ENCODE measurements at places on chromosomes 6 and 20.

- DNase-seq = no peak
Observed at GRCh38 chr6:23940466-23940865, 185.5 kb upstream of the NRSN1 start.

- DNase-seq = no peak
Observed at GRCh38 chr6:145080651-145081050, 654.7 kb downstream of the EPM2A start.

DNA sequence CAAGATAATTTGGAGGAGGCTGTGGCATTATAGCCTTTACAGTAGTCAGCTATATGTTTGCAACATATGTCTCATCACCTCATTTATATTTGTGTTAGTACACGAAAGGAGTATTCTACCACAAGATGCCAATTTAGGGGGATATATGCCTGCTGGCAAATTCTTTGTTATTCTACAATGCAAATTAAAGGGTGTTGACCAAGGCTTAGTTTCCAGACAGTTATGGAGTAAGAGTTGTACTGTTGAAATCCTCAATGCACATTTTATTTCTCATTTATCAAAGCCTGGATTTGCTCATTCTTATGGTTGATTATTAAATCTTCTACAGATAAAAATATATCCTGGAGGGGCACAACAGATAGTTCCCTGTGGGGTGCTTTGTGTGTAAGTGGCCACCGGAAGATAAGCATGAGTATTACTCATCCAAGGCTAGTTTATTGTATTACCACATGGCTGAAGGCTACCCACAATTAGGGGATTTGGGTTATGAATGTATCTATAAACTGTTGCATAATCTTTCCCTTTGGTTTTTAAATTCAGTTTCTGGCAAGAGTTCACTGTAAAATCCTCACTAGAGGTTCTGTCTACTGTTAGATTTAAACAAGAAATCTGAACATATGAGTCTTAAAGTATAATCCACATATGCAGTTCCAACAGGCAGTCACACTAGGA, 9.0 kb downstream of the CST9 start:
- peak; percentile 71 for DNase-seq

- peak; percentile 17 for DNase-seq
Observed at GRCh38 chr6:162615016-162615705, 112.4 kb downstream of the PRKN start.

- DNase-seq = no peak
Observed at GRCh38 chr20:45958593-45958992, 13.4 kb downstream of the ZNF335 start.

- no peak for DNase-seq
Observed at GRCh38 chr6:144415835-144416237, 130.7 kb downstream of the UTRN start.

DNA sequence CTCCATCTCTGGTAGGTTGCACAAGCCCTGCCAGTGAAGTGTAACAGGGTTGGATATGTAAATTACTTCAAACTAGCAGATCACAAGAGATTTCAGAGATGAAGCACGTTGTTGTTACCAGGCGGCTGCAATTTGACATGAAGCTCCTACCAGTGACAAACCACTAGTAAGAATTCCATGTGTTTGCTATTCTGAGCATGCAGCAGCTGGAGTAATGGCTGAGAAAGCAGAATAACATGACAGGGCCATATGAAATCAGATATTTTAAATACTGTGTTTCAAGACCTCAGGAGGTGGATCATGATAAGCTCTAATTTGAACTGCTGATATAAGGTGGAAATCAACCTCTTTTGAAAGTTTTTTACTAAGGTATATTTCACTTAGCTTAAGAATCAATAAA, 11.4 kb downstream of the RIN2 start:
- DNase-seq = no peak

DNA sequence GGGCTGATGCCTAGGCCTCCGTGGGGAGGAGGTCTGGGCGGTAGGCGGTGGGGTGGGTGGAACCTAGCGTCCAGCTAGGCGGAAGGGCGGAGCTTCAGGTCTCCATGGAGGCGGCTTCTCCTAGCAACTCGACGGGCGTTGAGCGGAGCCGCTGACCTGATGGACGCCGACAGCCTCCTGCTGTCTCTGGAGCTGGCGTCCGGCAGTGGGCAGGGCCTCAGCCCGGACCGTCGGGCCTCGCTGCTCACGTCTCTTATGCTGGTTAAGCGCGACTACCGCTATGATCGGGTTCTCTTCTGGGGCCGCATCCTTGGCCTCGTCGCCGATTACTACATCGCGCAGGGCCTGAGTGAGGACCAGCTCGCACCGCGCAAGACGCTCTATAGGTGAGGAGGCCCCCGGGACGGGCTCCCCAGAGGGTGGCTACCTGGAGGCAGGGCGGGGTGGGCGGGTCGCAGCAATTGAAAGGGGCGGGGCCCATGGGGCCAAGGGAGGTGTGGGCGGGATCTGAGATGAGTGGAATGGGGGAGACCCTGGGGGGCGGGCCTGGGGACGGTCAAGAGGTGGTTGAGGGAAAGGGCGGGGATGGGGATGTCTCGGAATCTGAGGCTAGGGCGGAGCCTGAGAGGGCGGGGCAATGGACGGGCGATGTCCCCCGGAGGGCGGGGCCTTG, at the start of gene RSPH9:
Gene RSPH9, plus strand, starts transcription at position 97 of the 673 bp plus-strand sequence. Its CDS starts 63 bp downstream, at position 160.
- DNase-seq = peak; percentile 43

- peak; percentile 72 for DNase-seq
Observed at GRCh38 chr6:34791701-34792604, at the start of gene BLTP3A. Gene BLTP3A (plus strand): TSS chr6:34792083. CDS start chr6:34792251, 168 bp downstream.

- no peak for DNase-seq
Observed at GRCh38 chr6:154478701-154479060, 31.8 kb downstream of the CNKSR3 start.

DNA sequence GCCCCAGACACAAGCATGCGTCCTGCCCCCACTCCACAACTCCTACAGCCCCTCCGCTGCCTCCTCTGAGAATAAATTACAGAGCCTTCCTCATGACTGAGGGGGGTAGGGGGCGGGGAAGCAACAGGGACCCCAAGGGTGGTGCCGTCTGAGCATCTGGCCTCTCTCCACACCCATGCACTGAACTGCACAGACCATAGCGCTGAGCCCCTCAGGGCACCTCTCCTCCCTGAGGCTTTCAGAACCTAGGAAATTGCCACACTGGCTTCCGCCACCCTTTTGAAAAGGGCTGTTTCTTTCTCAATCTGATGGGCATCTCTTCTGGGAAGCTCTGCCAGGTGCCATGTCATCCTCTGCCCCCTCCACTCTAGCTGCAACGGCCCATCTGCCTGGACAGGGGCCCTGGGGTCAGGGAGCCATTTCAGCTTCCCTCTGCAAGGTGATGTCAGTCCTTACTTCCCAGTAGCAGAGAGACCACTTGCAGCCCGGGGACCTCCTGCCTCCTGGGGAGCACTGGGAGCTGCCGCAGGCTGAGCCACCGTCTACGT, 2.5 kb downstream of the CST7 start:
- peak; percentile 37 for DNase-seq

- DNase-seq = peak; percentile 1
Observed at GRCh38 chr6:63923139-63923739, 287.6 kb downstream of the PHF3 start.

DNA sequence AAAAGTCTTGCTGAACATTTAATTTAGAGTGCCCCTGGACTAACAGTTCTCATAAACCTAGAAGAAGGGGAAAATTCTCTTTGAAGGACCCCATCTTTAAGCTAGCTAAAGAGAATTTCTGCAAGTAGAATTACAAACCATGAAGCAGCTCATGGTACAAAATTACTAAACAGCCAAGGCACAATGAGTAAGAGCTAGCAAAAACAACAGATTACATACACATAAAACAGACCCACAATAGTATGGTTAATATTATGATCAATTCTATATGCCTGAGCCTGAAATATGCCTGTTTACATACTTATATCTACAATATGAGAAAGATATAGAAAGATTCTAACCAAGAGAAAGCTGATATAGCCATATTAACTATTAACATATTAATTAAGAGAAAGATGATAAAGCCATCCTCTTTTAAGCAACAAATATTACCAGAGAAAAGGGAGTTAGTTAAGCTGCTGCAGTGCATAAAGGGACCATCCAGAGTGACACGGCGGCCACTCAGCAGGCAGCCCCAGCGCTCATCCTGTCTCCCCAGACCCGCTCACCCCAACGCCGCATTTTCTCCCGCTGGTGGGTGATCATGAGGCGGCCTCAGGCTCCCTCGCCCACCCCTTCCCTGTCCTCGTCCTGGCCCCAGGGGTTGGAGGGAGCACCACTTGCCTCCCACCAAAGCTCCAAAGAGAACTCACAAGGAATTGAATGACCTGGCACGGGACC, 98.4 kb upstream of the CARMIL1 start:
- DNase-seq = no peak

DNA sequence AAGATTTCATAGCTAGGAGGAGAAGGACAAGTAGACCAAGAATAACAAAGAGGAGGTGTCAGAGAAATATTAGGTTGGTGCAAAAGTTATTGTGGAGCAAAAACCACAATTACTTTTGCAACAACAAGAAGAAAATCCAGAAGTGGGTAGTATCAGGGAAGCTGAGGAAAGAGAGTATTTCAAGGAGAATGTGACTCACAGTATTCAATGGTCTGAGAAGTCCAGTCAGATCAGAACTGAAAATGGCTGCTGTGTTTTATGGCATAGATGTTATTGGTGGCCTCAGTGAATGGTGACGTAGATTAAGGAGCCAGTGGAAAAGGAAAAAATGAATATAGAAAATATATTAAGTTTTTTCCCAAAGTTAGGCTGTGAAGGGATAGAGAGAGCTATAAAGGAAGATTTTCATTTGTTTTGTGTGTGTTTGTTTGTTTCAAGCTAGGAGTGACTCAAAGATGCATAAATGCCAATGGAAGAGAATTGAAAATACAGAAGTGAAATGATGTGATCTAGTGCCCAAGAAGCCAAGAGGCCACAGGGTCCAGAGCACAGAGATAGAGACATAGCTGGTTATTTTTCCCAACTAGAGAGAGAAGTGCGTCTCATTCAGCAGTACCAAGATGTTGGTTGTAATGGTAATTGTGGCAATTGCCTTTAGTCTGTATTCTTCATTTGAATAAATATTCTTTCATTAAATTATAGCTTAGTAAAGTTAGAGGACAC, 112.8 kb downstream of the ADTRP start:
- DNase-seq = no peak

DNA sequence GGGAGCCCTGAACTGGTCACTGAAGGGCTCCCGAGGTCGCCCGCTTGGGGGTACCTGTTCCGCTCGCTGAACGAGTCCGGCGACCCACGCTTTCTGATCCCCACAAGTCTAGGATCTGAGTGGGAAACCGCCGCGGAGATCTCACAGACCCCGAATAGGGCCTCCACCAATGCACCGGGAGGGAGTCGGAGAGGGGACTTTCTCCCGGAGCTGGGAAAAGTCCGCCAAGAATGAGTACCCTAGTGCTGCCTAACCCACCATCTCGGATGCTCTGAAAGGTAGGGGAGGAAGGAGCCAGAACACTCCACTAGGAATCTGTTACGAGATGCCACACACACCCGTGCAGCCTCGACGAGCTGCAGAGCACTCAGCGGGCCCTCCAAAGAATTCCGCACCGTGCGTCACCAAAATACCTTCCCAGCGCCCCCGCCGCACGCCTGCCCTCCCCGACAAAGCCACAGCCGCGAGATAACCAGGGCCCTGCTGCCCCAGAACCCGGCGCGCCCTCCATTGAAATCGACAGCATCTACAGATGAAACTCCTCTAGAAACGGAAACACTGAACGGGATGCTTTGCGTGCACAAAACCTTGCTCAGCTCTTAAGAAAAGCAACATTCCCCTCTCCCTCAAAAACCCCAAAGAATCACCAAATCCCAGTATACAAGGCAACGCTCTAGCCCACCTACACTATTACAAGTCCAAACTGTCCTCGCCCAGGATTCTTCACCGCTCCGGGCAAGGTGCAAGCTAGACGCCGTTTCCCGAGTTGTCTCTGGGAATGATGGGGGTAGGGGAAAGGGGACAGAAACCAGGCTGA, 686 bp downstream of the COL12A1 start:
- no peak for DNase-seq

GRCh38 chr20:37954190-37954589, 51.3 kb downstream of the VSTM2L start:
- no peak for DNase-seq

DNA sequence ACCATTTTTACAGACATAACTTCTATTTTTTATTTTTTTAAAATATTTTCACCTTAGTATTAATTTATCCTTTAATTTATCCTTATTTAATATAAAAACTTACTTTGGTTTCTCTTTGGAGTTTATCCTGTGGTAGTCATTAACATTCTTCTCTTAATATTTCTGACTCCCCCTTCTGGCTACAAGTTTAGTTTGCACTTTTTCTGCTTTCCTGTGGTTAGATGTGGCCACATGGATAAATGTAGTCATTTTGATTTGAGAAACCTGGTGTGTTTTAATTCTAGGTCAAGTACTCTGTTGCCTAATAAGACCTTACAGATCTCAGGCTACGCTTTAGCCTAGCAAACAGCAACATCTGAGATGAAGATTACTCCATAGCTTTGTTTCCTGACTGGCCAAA, 1187.5 kb downstream of the HACE1 start:
- no peak for DNase-seq

- peak; percentile 43 for DNase-seq
Observed at GRCh38 chr20:44075191-44075949, 111.6 kb downstream of the JPH2 start.

GRCh38 chr6:114055349-114055748, 84.4 kb upstream of the HDAC2 start:
- DNase-seq = no peak

GRCh38 chr20:37325206-37325605, 20.7 kb upstream of the SRC start:
- DNase-seq = no peak

DNA sequence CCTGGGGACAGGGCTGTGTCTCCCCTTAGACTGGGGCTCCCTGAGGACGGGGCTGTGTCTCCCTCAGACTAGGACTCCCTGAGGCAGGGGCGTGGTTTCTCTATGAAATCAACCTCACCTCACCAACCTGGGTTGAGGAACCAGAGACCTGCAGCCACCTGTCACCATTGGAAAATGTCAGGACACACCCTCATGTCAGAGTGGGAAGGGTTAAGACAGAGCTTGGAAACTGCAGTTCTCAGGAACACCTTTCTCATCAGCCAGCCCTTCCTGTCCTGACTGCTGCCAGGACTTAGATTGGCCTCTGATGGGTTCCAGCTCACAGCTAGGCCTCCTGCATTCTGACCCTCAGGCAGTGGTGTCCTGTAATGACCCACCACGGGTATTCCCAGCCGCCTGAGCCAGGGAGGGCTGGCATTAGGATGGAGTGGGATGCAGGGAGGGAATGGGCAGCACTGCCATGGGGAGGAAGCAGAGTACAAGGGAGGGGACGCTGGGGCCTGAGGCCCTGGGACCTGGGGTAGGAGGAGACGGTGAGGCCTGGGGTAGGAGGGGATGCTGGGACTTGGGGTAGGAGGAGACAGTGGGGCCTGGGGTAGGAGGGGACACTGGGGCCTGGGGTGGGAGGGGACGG, 76.3 kb downstream of the MRPL14 start:
- no peak for DNase-seq

GRCh38 chr6:47134476-47135189, 92.5 kb upstream of the ADGRF1 start:
- DNase-seq = peak; percentile 28
